Activated CD4-positive, alpha-beta T cell treated with anti-CD3 and anti-CD28 coated beads for 4 hours (primary cell): ENCODE measurements at places on chromosomes 12 and 14.

DNA sequence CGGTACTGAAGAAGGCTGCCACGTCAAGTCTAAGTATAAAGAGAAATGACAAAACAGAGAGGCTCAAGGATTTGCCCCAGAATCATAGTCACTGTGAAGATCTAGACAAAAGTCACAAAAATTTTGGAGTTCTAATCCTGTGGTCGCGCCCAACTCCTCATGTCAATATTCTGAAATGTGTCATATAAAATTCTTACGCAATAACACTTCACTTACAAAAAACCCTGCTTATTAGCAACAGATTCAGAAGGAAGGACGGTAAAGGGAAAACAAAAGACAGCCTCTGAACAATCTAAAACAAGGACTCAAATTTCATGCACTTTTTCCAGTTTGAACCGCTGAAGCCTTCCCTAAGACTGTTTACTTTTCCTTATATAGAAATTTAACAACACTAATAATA is 94.7 kb downstream of the TSPAN8 start:
- no peak for DNase-seq

DNA sequence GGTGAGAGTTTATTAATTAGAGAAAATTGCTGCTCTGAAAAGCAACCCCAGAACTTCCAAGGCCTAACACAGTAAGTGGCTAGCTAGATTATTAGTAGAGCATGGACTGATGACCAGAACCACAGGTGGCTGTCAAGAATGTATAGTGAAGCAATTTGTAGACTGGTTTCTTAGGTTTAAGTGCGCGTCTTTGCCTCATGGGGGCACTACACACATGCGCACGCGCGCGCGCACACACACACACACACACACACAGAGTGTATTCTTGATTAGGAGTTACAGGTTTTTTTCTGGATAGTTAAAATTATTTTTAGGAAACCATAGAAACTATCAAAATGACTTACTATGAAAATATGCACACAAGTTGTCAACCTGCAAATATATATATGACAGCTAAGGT is 66.5 kb downstream of the BHLHE41 start:
- no peak for DNase-seq

DNA sequence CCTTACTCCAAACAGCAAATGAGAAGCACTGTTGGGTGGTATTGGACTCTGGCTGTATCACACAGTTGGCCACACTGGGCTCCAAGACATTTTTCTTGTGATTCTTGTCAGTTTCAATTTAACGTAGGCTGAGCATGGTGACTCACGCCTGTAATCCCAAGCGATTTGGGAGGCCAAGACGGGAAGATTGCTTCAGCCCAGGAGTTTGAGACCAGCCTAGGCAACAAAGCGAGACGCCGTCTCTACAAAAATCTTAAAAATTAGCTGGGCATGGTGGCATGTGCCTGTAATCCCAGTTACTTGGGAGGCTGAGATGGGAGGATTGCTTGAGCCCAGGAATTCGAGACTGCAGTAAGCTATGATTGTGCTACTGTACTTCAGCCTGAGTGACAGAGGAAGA is 35.3 kb upstream of the PLEKHD1 start:
- no peak for DNase-seq

DNA sequence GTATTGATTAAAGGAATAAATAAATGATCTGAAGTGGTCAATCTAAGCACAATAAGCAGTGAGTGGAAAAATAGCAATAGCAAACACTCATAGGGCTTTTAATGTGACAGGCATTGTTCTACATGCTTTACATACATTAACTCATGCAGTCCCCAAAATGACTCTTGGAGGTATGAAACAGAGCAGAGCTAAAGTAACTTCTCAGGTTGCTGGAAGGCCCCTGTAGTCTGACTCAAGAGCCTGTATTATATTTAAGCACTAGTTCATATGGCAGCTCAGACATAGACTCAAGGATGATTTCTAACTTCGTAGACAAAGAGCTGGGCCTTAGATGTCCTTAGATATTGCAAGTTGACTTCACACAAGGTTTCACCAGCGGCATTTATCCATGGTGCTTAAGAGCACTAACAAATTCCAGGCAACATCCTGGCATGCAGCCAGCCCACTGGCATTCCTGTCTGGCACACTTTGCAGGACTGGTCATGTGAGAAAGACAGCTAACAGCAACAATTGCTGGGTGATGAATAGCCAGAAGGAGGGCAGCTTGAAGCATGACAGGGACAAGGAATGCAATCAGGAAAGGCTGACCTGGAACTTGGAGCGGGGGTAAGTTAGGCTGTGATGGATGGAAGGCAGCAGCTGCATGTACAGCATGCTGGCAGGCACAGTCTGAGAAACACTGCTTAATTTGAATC is 22.9 kb upstream of the KTN1 start:
- no peak for DNase-seq

DNA sequence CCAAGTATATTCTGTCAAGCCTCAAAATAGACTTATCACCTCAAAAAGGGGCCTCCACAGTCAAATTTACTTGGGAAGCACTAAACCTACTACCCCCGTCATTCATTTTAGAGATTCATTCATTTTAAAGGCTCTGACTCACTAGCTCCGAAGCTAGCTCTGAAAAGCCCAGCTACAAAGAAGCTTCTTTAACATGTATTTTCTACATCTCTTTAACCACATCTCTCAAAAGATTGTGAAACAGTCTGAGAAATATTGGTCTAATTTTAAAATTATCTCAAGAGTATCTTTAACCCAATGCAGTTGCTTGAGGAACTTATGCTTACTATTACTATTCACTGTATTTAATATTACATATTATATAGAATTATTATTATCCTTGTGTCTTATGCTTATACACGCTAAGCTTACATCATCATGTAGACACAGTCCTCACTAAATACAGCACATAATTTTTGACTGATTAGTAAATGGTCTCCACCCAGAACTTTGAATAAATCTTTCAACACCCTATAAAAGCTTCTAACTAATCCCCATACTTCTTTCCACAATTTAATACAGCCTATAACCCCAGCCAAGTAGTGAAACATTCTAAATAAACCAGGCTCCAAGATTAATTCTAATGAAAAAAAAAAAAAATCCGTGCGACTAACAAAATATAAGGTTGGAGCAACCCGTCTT is 7.8 kb downstream of the NT5DC3 start:
- DNase-seq = no peak

- no peak for DNase-seq
These were observed 11.2 kb downstream of the FIGNL2 start for GRCh38 chr12:51837286-51837685.

GRCh38 chr12:4909734-4910501 is at the start of gene KCNA1:
KCNA1 (plus strand) TSS chr12:4909905; CDS start chr12:4911379, 1,474 bp downstream.
- DNase-seq = peak; percentile 3

- DNase-seq = no peak
These were observed 31.2 kb downstream of the DAD1 start for GRCh38 chr14:22557846-22558220.

- no peak for DNase-seq
These were observed 129.4 kb downstream of the SCARB1 start for GRCh38 chr12:124734224-124734788.

- no peak for DNase-seq
These were observed 253.1 kb downstream of the ANO2 start for GRCh38 chr12:5691943-5692342.

DNA sequence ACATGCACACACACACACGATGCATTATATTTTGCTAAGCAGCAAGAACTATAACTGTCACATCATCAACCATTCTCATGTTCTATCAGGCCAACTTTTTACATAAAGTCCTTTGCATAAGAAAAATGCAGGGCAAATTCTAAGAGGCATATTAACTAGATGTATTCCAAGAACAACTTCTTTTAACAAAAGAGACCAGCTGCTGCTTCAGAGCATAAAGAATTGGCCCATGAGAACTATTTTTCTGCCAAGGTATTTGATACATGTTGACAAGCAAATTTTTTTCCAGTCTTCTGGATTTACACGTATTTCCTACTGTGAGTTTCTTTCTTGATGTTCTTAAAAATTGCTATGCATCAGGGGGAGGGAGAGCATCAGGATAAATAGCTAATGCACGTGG is 27.2 kb downstream of the GLT8D2 start:
- no peak for DNase-seq

GRCh38 chr12:56206452-56207166 is 15.1 kb downstream of the RNF41 start:
- DNase-seq = peak; percentile 30

GRCh38 chr14:101657372-101657771 is 96.1 kb downstream of the DIO3 start:
- no peak for DNase-seq

GRCh38 chr12:2233034-2233433 is 180.2 kb downstream of the CACNA1C start:
- no peak for DNase-seq

DNA sequence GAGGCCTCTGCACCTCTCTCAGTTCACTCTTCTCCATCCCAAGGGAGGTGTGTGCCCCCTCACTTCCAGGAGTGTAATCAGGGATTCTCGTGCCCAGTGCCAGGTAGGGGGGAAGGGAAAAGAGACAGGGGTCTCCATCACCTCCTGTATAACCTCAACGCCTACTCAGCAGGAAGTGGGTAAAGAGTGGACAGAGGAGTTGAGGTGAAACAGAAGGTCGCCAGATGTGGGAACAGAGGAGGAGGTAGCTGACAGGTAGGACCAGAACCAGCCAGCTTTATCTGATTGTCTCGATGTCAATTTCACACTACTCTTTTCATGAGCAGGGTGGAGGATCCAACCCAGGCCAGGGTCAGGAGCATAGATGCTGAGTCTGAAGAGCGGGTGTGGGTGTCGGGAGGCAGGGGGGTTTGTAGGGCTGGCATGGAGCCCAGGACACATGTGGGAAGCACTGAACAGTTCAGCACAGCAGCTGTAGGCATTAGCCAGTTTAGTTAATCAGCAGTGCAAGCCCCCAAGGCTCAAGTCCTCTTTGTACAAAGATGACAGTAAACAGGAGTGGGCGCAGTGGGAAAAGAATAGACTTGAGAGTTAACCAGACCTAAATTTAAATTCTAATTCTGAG is 213.5 kb downstream of the PELI2 start:
- no peak for DNase-seq
